NCI-H1436 (cell line): ENCODE measurements at places on chromosomes 3 and 15.

DNA sequence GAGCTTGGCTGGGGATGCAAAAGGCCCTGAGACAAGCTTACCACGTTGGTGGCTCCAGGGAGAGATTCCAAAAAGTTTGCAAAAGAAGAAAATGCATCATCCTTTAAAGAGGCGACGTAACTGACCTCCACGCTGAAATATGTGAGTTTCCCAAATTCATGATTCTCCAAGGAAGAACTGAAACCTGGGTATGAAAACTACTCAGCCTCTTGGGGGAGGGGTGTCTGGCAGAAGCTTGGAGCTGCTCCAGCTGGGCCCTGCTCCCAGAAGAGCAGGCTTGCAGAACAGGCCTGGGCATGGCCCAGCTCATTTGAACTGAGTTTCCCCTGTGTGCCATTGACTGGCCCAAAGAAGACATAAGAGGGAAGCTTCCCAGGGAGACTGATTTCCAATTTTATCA lies 20.5 kb downstream of the CPN2 start:
- DNase-seq = no peak

DNA sequence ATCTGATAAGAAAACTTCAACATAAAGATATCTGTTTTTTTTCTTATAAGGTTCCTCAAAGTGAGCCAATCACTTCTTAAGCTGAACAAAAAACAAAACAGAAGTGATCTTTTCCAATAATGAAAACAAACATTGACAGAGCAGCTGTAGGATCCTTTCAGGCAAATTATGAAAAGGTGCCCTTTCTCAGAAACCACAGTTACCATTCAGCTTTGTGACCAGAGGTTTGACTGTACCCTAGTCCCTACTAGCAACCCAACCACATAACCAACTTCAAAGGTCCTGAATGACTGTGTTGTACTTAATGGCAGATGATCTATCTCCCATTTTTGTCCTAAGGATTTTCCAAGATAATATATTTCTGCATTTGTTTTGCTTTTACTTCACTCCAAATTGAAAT lies 39.4 kb upstream of the CCR2 start:
- DNase-seq = no peak

DNA sequence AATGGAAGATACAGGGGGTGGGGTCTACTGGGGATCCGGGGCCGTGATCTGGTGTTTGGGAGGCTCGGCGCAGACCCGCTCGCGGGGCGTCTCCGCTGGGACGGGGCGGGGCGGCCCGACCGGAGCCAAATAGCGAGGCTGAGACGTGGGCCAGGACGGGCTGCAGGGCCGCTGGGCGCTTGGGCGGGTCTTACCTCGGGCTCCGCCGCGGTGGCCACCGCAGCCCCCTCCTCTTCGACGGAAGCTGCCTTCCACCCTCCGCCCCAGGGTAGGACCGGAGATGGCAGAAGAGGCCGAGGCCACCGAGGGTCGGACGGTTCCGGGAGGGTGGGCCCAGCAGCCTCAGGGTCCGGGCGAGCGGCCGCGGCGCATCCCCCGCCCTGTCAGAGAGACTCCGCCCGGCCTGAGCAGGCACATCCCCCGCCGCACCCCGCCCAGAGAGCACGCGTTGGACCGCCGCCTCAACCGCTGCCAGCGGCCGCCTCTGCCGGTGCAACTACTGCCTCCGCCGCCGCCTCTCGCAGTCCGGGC lies 399 bp downstream of the MYO9A start:
- no peak for DNase-seq

- no peak for DNase-seq
Observed at GRCh38 chr3:3065876-3066275, 44.3 kb downstream of the IL5RA start.

DNA sequence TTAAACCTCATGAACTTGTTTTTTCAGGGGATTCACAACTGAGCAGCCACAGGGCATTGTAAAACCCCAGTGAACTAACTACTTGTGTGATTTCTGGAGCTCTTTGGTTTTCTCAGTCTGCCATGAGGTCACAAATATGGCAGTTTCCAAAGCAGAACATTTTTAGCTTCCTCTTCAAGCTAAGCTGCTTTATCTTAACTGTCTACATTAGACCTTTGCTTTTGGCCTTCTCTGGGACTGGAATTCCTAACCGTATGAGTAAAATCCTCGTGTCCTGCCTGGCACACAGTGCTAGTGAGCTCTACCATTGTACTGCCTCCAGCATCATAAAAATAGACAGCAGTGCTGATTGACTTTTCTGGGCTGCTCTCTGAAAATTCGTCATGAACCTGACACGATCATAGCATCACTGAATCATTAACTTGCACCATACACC lies 22.1 kb downstream of the CDIN1 start:
- no peak for DNase-seq

DNA sequence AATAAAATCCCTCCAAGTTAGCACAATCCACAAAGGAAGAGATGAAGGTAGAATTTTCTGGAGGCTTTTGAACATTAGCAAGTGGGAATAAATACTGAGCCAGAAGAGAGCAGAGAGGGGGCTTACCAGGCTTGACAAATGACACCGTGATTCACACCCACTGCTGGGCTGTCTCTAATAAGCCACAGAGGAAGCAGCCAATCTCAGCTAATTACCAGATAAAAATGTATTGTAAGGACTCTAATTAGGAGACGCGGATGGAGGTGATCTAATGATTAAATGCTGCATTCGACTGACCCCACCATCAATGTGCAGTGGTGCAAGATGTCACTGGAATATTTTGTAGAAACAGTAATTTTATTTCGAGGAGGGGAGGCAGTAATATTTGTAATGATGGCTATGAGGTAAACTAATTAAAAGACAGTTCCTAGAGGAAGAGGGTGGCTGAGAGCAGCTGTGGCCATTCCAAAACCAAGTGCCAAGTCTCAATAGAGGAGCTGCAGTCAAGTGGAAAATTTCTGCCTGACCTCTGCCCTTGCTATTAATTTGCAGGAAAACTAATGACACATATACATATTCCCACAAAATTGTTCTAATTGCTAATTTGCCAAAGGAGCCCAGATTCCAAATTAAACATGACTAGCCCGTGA lies 602.2 kb downstream of the FOXP1 start:
- DNase-seq = no peak

- no peak for DNase-seq
Observed at GRCh38 chr3:128067489-128067888, 15.3 kb downstream of the SEC61A1 start.
